EH (cell line): ENCODE measurements at places on chromosomes 12 and 14.

DNA sequence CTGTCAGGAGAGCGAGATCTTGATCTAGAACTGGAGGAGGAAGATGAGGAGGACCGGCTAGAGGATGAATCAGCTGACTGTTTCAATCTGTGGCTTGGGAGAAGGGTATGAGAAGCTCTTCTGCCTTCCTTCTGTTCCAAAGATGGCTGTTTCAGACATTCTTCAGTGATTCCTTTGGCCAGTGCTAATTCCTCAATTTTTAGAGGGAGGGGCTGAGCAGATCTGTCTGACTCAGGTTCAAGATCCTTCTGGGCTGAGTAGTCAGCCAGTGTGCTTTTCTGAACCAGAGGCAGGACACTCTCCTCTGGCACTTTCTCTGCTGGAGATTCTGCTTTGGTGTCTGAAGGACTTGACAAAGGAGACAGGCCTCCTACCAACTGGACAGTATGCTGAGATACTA is 15.2 kb downstream of the ACIN1 start:
- peak; percentile 82 for DNase-seq

DNA sequence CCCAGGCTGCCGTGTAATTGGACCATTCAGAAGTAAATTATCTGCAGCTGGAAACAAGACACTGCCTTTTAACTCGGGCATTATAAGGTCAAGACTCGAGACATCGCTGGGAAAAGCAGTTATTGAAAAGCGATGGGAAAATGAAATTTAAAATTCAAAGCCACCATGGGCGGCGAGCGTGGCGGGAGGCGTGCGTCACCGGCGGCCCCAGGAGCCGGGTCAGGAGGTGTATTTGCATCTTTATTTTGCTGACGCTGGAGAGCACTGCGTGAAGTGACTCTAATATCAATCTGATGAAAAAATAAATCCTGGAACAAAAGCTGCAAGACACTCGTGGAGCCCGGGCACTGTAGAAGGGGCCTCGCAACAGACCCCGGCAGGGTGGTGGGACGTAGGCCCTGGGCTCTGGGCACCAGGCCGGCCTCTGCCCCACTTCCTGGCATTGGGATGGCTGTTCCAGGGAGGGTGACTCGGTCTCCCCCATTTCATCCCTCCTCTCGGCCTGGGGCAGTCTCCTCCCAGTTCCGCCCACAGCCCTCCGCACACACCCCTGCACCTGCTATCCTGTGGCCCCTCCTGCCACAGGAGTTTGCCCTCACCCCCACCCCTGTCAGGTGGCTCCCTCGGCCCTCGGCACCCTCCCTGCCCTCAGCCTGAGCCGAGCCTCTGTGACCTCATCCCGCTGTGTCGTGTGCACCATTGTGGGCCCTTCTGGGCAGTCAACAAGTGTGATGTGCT is 196.2 kb downstream of the KIF26A start:
- DNase-seq = no peak

GRCh38 chr12:38113991-38114390 is 202.6 kb upstream of the ALG10B start:
- no peak for DNase-seq

DNA sequence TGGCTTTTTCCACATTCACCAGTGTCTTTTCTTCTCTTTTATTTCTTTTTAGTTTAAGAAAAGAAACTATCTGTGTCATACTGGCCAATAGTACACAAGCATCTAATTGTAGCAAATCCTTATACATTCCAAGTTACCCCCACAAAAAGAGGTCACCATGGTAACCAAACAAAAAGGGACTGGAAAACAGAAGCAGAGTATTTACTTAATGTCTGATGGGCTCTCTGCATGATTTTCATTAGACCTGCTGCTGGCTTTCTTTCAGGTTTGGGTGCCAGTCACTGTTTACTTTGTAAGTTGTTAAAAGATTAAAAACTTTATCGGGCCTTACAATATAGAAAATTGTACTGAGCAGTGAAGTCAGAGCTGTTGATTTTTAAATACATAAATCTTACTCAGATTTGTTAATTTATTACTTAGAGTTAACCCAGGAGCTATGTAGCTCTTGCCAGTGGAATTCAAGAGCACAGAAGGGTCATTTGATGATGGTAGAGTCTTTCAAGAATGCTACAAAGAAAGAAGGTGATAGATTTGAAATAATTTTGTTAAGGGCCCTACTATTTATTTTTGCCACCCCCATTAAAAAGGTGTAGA is 123.9 kb downstream of the BRMS1L start:
- DNase-seq = no peak

- no peak for DNase-seq
These were observed 117.0 kb downstream of the PTCSC3 start for GRCh38 chr14:36059531-36059930.

DNA sequence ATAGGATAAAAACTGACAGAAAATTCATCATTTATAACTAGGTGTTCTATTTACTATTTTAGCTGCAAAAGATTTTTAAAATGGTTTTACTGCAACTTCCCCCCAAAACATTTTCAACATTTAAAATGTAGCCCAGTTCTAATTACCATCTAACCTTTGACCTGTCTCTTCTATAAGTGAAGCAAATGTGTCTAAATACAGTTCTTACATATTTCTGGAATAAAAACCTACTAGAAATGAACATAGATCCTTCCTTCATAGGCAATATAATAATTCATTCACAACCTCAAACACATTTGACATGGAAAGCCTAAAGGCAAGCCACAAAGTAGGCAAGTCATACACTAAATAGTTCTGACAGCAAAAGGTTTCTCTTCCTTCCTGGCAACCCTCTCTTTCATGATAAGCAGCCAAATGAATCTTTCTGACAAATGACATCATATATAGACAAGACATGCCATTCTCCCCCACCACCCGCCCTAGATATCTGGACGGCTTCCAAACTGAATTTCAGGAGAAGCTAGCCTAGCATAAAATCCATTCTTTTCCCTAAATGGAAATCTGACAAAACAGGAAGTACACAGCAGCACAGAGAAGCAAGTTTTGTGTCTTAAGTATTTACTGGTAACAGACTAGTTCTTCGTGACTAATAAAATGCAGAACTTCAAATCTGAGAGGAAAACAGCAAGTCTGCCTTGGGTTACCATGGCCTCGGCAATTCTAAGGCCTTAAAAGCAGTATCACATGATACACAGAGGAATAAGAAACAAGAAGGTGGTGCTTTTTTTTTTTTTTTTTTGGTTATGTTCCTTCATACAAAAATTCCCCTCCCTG is 17.2 kb upstream of the ARID4A start:
- DNase-seq = peak; percentile 98

DNA sequence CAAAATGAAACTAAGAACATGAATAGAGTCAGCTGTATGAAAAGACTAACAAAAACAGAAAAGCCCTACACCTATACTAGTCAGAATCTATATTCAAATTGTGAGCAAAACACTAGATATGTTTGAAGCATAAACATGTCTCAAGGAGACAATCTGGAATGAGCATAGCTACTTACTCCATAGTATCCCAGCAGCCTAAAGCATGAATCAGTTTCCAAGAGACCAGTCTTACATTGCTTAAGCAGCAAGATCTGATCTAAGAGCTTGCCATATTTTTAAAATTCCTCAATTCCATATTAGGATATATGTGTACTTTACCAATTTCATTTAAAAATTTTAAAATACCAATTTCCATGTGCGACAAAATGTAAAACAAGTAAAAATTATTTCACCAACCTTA is 7.7 kb downstream of the CAPS2 start:
- peak; percentile 73 for DNase-seq

GRCh38 chr12:99810718-99811593 is 163.4 kb downstream of the GARIN6 start:
- DNase-seq = peak; percentile 38

- peak; percentile 61 for DNase-seq
These were observed 6.4 kb downstream of the SLC15A4 start for GRCh38 chr12:128817111-128818015.

- DNase-seq = peak; percentile 61
These were observed 49.5 kb downstream of the SOCS2 start for GRCh38 chr12:93621986-93622385.

DNA sequence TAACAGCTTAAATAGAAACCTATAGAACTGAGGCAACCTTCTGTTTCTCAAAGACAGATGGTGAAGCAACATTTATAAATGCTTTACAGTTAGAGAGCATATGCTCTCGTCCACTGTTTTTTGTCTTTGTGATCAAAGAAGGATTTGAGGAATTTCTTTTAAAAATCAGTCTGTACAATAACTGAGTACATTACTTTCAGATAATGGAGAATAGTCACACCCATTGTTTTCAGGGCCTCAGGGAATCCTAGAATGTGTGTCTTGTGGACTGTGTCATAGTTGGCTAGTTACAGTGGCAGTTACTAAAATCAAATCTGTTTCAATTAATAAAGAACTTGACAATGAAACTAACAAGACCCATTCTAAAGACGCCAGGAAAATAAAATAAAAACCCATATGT is 107.9 kb downstream of the PRKCH start:
- no peak for DNase-seq

DNA sequence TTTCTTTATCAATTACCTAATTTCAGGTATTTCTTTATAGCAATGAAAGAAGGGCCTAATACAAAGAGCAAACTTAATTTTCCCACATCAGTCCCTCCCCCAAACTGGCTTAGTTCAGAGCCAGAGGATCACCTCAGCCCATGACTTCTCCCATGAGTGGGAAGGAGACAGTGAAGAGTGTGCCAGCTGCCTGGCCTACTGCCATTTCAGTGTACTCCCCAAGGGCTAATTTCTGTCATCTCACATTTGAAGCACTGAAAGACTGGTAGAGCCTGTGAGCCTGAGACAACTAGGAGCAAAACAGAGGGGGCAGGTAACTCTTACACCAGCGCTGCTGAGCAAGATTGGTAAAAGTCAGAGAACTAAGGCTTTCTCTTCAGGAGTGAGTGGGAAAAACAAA is 29.1 kb upstream of the ADAM20 start:
- no peak for DNase-seq

- no peak for DNase-seq
These were observed 21.2 kb upstream of the FOXJ2 start for GRCh38 chr12:8011331-8011730.

DNA sequence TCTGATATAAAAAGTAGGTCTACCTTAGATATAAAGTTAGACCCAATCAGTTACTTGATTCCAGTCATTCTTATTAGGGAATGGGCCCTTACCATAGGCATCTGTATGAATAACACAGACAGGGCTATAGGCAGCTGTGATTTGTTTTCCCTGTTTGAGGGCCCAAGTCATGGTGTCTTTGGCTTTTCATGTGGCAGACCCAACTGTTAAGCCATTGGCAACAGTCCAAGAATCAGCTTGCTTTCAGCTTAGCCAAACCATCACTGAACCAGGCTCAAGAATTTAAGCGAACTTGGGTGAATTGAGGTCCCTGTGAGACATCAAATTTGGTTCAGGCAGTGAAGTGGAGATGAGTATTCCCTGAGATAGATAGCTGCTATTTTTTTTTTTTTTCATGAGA is 111.2 kb downstream of the LRRIQ1 start:
- no peak for DNase-seq

GRCh38 chr12:1115484-1116231 is 124.6 kb downstream of the ERC1 start:
- DNase-seq = peak; percentile 84

GRCh38 chr12:46660276-46660675 is 165.5 kb downstream of the SLC38A4 start:
- DNase-seq = no peak

GRCh38 chr12:128445415-128446127 is 178.6 kb downstream of the TMEM132C start:
- no peak for DNase-seq

GRCh38 chr14:65281991-65282895 is 130.3 kb upstream of the FUT8 start:
- DNase-seq = peak; percentile 93
